Activated CD4-positive, alpha-beta T cell treated with anti-CD3 and anti-CD28 coated beads, Interleukin-2, amount 10 ng/mL, durations not matched to agents 7 days and 5 days (primary cell): ENCODE measurements at places on chromosomes 2 and 18.

GRCh38 chr2:29025711-29026110 is 44.6 kb downstream of the TOGARAM2 start:
- H3K27ac ChIP-seq: no peak overlapping the region
- H3K4me1 ChIP-seq: peaks cover 6% of the 10 kb centered on the region
- peaks cover 1% of the 10 kb centered on the region for H3K36me3 ChIP-seq
- no peak for DNase-seq
- no peak overlapping the region for H3K4me3 ChIP-seq

DNA sequence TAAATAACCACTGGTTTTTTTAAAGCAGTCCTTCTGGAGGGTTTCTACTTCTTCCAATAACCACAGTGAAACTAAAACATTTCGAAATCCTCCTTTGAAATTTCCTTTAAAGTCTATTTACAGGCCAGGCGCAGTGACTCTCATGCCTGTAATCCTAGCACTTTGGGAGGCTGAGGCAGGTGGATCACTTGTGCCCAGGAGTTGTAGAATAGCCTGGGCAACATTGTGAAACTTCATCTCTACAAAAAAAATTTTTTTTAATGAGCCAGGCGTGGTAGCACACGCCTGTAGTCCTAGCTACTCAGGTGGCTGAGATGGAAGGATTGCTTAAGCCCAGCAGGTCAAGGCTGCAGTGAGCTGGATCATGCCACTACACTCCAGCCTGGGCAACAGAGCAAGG is 15.2 kb downstream of the KIDINS220 start:
- H3K27ac ChIP-seq: no peak overlapping the region
- peaks cover 12% of the 10 kb centered on the region for H3K36me3 ChIP-seq
- no peak for DNase-seq
- H3K4me1 ChIP-seq: peaks cover 2% of the 10 kb centered on the region
- no peaks in the 10 kb centered on the region for H3K27me3 ChIP-seq

DNA sequence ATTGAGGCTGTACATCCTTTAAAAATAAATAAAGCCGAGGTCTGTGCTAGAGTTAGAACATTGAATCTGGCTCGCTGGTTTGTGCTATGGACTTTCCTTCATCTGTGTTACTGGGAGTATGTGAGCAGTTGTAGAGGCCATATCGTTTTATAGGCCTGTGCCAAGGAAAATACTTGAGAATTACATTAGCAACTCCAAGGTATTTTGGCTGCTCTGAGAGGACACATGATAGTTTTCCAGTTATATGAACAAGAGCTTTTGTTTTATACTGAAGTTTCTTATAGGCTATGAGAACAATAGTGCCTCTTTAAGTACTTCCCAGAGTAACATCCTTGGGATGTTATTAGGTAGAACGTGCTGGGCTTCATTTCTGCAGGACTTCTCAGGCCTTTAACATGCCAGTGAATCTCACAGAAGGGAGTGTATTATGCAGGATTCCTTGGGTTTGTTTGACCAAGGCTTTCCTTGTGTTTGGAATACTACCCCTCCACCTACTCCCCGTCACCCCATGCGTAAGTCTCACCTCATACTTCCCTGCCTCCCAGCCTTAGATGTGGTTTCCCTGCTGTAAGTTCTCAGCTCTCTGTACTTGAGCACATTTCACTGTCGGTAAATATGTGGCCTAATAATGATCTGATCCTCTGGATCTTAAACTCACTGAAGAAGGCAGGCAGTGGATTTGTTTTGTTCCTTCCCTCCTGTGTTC is 21.0 kb downstream of the TCF7L1 start:
- no peaks in the 10 kb centered on the region for H3K36me3 ChIP-seq
- H3K27me3 ChIP-seq: peaks cover 4% of the 10 kb centered on the region
- H3K4me3 ChIP-seq: no peak overlapping the region
- H3K4me1 ChIP-seq: no peaks in the 10 kb centered on the region

GRCh38 chr18:78123926-78124797 is 855.5 kb upstream of the SALL3 start:
- no peak overlapping the region for H3K27ac ChIP-seq
- no peaks in the 10 kb centered on the region for H3K27me3 ChIP-seq
- H3K36me3 ChIP-seq: peaks cover 1% of the 10 kb centered on the region
- DNase-seq: no peak
- no peaks in the 10 kb centered on the region for H3K4me1 ChIP-seq

GRCh38 chr18:72339976-72340375 is 204.2 kb downstream of the CBLN2 start:
- DNase-seq: no peak
- no peak overlapping the region for H3K27ac ChIP-seq
- no peaks in the 10 kb centered on the region for H3K36me3 ChIP-seq

DNA sequence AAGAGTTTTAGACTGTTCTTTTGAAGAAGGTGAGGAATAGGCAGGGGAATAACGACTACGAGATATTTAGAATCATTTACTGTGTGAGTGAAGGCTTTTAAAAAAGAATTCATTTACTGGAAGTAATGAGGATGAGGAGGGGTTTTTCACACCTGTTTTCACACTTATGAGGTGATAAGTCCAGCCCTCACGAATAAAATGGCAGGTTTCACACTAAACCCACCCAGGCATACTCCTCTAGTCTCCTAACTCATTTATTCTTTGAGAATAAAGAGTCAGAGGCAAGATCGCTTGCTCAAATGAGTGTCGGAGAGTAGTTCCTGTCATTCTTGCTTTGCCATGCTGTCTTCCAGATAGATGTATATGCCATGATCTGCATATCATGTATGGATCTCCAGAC is 79.0 kb upstream of the ZEB2 start:
- no peak overlapping the region for H3K4me3 ChIP-seq
- peaks cover 16% of the 10 kb centered on the region for H3K27me3 ChIP-seq
- H3K27ac ChIP-seq: no peak overlapping the region
- no peaks in the 10 kb centered on the region for H3K36me3 ChIP-seq
- DNase-seq: no peak

DNA sequence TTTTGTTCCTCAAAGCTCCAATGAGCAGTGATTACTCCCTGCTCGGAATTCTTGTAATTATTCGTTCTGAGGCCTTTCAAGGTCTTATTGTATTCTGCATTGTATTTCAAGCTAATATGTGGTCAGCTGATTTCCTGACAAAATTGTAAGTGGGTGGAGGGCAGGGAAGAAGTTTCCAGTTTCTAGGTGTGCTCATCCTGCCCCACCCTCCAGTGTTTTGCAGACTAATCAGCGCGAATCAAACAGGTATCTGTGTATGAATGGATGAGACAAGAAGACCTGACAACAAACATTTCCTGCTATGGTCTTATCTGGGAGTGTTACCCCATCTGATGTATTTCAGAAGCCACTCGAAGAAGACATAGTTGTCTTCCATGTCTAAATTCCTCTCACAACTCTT is 35.3 kb downstream of the MYCN start:
- H3K4me3 ChIP-seq: no peak overlapping the region
- H3K36me3 ChIP-seq: no peaks in the 10 kb centered on the region
- H3K4me1 ChIP-seq: peaks cover 5% of the 10 kb centered on the region
- DNase-seq: no peak
- no peak overlapping the region for H3K27ac ChIP-seq
- H3K27me3 ChIP-seq: no peaks in the 10 kb centered on the region

DNA sequence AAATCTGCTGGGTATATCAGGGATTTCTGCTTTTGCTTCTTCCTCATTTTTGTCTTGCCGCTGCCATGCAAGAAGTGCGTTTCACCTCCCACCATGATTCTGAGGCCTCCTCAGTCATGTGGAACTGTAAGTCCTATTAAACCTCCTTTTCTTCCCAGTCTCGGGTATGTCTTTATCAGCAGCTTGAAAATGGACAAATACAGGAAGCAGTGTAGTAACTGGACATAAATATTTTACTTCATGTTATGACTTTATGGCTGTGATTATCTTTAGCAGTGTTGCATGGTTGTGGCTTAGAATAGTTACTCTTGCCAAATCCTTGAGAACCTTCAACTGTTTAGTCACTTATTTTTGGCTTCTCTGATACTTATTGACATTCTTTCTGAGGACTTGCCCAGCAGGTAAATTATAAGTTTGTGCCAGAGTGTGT is 66.2 kb upstream of the DLX2 start:
- no peaks in the 10 kb centered on the region for H3K4me1 ChIP-seq
- H3K27me3 ChIP-seq: peaks cover 30% of the 10 kb centered on the region
- no peaks in the 10 kb centered on the region for H3K36me3 ChIP-seq
- H3K4me3 ChIP-seq: no peak overlapping the region

DNA sequence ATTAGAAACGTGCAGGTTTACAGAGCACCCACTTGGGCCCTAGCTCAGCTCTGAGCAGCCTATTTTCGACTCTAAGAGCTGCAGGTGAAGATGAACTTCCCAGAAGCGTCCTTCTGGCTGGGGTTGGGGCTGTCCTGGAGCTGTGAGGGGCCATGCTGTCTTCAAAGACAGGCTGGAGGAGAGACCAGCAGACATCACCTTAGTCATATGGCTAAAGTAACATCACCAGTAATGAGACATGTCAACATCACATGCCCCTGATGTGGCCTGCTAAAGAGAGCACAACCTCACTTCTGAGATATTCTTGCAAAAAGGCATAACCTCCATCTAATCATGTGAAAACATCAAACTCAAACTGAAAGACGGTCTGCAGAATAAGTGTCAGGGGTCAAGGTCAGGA is 87.2 kb upstream of the ZNF532 start:
- no peak overlapping the region for H3K4me3 ChIP-seq
- H3K36me3 ChIP-seq: no peaks in the 10 kb centered on the region
- peaks cover 8% of the 10 kb centered on the region for H3K27me3 ChIP-seq
- no peak for DNase-seq
- H3K27ac ChIP-seq: no peak overlapping the region
